Naive B cell (primary cell): ENCODE measurements at places on chromosomes 2 and 18. TPM values are rescaled to one million over a fixed set of nuclear protein-coding genes. Genes with fewer than 3 reads are reported as not detected.

MBD1 gene
- polyA plus RNA-seq = 25.1 TPM

SIGLEC15 gene
- polyA plus RNA-seq = 0.09 TPM

ASAP2 gene
- not detected for polyA plus RNA-seq

ANO7 gene
- polyA plus RNA-seq = not detected

NRP2 gene
- 3.1 TPM for polyA plus RNA-seq

DNA sequence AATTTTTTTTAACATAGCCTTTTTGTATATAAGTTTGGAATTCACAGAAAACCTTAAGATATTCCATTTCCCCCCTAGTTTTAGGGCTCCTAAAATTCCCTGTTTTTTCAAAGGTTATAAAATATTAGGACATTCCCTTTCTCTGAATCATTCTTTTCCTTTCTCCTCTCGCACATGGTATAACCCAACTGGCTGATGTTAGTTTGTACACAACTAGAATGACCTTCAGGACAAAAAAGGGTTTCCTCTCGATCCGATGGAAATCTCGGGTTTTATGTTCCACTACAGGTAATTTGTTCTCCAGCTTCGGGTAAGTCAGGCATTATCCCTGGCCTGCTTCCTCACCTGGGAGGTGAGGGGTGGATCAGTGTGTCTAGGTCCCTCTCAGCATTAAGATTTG is 215.1 kb downstream of the LDLRAD4 start:
- DNase-seq = no peak

GRCh38 chr2:106339609-106340008 is 128.6 kb downstream of the RGPD3 start:
- no peak for DNase-seq

DNA sequence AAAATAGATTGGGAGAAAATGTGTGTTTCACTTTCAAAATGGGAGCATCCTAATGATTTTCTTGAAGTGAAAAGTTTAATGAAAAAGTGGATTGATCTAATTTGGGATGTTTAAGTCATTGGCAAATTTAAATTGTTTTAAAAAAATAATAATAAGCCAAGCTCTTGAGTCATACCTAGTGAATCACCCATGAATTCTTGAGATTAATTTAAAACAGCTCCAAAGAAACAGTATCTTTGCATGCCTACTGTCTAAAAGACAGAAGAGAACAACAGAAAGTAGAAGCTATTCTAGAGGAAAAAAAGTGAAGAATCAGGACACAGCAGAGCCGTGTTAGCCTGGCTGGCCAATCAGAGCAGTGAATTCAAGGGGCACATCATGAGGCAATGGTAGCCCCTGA is 7.7 kb downstream of the ACVR1C start:
- no peak for DNase-seq

GRCh38 chr2:70663411-70663810 is 104.6 kb downstream of the ADD2 start:
- DNase-seq = no peak

DNA sequence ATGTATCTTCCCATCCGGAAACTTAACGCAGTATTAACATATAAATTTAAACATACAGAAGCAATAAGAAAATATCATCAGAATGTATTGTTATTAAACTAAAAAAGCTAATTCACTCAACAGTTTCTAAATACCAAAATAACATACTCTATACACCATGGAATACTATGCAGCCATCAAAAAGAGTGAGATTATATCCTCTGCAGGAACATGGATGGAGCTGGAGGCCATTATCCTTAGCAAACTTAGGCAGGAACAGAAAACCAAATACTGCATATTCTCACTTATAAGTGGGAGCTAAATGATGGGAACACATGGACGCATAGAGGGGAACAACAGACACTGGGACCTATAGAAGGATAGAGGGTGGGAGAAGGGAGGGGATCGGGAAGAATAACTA is 127.1 kb downstream of the CD226 start:
- no peak for DNase-seq

- DNase-seq = no peak
Measured at GRCh38 chr2:31203916-31204315, 13.4 kb downstream of the CAPN14 start.

DNA sequence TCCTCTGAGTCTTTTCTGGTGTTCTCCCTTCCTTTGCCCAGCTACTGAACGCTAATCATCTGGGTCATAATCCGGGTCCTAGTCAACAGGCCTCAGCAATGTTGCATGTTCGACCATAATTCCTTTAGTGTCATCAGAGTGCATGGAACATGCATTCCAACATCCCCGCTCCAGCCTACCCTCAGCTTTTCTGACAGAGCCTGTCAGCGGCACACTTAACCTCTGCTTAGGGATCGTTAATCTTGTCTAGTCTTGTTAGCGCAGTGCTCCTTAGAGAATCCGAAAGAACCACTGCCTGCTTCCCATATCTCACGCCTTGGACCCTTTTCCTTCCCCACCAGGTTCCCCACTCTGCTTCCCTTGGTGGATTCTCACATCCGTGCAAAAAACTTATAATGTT is 767.9 kb upstream of the ID2 start:
- no peak for DNase-seq

DNA sequence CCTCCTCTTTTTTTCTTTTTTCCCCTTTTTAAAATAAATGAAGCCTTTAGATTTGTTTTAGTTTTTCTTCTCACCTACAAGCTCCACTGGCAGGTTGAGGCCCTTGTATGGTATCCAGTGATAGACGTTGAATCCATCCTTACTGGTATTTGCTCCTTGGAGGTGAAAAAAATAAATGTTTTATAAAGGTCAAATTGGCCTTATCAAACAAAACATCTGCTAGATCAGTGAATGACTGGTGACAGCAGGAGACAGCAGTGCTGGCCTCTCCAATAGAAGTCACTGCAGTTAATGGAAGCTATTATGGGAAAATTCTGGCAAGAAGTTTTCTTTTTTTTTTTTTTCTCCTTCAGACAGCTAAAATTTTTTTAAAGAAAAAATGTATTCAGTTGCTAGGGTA is 12.6 kb upstream of the SP9 start:
- DNase-seq = no peak

DNA sequence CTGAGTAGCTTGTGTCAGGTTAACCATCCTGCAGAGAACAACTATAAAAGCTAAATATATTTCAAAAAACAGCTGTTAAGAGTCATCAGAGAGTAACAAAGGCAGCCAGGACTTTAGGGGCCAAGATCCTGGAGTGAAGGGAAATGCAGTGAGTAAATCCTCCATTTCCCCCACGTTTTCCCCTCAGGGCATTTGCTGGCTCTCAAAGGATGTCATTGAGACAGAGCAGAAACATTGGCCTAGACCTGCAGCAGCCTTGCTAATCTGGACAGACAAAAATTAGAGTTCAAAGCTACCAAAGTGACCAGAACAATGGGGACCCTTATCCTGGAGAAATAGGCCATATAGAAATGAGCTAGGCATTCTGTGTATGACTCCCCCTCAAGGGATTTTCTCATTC is 21.1 kb upstream of the KLHL29 start:
- no peak for DNase-seq
